ENCODE measurements at places on chromosomes 16 and 17.

DNA sequence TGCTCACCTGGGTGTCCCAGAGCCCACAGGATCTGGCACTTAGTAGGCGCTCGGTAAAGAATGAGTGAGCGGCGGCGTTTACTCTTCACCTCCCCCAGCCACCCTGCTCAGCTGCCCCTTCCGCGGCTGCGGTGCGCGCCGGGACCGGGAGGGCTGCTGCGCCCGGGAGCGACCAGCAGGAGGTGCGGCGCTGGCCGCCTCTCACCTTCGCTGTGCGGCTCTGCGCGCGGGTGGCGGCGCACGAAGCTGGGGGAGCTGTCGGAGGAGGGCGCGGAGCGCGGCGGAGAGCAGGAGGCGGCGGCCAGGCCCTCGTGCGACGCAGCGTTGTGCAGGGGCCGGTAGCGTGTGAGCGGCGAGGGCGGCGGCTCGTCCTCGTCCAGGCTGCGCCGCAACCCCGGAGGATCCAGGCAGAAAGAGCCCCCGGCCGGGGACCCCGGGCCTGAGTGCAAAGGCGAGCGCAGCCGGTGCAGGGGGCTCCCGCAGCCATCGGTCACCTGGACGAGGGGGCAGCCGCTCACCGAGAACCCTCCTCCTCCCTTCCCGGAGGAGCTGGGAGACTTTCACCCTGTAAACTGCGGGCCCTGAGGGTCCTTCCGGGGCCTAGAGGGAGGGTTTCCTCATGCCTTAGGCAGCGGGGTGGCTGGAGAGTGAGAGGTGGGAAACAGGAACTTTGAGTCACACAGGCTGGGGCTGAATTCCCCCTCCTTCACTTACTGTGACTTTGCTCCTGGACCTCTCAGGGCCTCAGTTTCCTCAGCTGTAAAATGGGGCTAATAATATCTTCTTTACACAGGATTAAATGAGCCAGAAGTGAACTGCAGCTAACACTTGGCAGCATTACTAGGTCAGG, 12.5 kb downstream of the SAMD14 start:
- peak; percentile 74 for DNase-seq

GRCh38 chr16:85978291-85978775, 79.4 kb downstream of the IRF8 start:
- no peak for DNase-seq

DNA sequence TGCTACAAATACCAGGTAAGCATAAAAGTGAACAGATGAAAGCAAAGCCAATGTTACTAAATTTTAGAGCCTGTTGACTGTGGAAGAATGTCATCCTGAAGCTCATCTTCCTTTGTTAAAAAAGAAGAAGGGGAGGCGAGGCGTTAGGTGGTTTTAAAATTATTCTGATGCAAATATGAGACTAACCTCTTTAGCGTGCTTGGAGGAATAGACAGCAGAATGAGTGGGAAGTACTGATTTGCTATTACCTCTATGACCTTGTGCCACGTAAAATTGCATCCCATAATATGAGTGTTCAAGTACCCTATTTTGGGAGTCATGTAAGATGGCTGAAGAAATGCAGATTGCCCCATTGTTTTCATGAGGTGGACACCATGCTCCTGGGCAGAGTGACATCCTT, 95.7 kb downstream of the ELAC2 start:
- DNase-seq = no peak

- DNase-seq = no peak
Observed at GRCh38 chr16:69724981-69725479, 1.3 kb downstream of the NQO1 start.

GRCh38 chr16:81703177-81704155, 75.6 kb upstream of the PLCG2 start:
- DNase-seq = peak; percentile 31

- DNase-seq = no peak
Observed at GRCh38 chr17:64138441-64138840, 8.5 kb upstream of the ERN1 start.

- DNase-seq = no peak
Observed at GRCh38 chr17:60926466-60927183, 249.0 kb downstream of the BCAS3 start.

DNA sequence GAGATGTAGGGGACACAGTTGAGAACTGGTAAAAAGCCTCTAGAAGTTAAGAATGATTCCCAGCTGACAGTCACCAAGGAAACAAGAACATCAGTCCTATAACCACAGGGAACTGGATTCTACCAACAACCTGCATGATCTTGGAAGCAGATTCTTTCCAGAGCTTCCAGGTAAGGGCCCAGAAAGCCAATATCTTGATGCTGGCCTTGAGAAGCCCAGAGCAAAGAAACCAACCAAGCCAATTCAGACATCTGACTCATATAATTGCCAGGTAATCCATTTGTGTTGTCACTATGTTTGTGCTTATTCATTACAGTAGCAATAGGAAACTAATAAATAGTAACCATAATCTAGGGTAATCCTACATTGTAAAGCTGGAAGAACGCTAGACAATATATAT, 81.6 kb downstream of the CACNG1 start:
- no peak for DNase-seq

Measured in T-helper 2 cell (primary cell).